ENCODE measurements at places on chromosomes 12 and 14.
A peak's percentile ranks its signal among the peaks of the same experiment; 100 is the strongest.

GRCh38 chr12:20520532-20520931, 152.2 kb downstream of the PDE3A start:
- DNase-seq = no peak

DNA sequence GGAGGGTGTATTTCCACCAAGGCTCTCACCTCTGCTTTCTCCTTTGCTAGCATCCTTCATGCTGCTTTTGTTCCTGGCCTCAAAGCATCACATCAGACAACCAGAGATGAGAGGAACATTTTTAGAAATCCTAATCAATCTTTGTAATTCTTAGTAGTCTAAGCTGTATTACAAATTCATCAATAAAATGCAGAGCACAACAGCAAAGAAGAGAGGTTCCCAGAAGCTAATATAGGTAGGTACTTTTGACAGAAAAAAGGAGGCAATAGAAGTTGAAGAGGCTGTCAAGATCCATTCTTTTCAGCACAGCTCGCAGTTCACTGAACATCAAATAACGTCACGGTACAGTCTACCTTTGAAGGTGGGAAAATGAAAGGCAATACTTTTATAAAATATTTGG, 265.2 kb upstream of the SYT1 start:
- DNase-seq = no peak

DNA sequence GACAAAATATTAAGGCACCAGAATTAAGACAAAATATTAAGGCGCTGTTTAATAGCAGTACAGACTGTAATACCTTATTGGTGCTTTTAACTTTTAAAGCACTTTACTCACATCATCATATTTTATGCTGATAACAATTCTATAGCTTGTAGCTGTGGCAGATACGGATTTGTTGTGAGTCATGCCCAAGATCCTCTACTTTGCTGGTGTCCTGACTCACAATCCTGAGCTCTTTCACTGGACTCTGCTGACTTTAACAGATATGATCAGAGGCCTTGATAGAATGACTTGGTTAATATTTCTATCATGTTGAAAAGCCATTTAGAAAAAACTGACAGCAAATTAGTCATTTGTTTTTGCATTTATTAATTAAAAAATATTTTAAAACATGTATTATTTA, 99.0 kb upstream of the PKP2 start:
- DNase-seq = no peak

- no peak for DNase-seq
Measured at GRCh38 chr12:4203772-4204376, 69.7 kb upstream of the CCND2 start.

DNA sequence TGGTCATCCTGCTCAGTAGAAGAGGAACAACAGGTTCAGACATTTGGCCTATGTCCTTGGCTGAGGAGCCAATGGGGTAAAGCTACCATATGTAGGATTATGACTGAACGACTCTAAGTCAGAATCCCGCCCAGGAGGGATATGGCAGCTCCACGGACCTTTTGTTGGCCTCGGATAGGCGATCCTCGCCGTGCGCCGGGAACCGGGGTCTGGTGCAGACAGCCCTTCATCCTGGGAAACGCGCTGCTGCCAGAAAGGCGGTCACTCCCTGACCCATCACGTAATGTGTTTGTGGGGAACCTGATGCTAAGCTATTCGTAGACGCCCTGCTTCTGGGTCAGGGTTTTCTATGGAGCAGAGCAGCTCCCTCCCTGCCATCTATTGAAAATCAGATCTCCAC, 178.9 kb upstream of the ALG10B start:
- no peak for DNase-seq

GRCh38 chr12:96687719-96688118, 198.3 kb downstream of the CFAP54 start:
- no peak for DNase-seq

GRCh38 chr12:1640328-1641234, 11.6 kb downstream of the WNT5B start:
- DNase-seq = no peak

DNA sequence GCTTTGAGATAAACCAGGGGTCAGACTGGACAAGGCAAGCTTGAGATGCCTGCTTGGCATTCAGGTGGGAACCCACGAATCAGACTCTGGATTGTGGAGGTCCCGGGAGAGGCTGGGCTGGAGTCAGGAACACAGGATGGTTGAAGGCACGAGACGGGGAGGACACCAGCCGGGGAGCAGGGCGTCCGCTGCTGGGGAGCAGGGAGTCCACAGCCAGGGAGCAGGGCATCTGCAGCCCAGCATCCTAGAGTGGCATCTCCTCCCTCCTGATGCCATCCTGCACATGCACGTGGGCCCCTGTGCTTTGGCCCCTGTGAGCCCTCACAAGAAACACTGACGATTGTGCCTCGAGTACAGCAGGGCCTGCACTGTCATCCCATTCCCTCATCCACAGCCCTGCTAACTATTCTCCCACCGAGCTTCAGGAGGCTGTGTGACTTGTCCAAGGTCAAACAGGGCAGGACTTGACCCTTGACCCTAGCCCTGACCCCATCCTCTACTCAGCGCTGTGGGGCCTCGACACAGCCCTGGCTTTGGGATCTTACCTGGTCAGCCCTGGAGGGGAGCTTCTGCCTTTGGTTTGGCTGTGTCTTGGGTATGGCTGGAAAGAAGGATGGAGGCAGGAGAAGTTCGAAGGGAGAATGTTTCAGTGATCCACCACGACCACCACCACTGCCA, 45.1 kb downstream of the CFAP251 start:
- DNase-seq = no peak

DNA sequence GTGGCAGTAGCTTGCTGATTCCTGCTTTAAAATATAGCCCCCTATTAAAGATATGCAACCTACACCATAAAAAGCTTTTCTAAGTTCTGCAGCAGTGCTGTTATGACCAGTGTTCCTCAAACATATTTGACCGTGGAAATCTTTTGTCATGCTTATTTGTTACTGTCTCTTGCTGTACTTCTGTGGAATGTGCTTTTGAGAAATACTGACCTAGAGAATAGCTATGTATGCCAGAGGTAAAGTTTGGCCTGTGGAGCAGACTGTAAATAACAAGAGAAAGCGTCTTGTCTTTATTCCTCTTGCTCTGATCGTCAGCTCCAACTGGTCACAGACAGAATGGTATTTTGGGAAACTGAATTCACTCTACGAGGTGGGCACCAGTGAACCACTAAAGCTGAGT, 239.0 kb downstream of the FBXL14 start:
- DNase-seq = no peak

DNA sequence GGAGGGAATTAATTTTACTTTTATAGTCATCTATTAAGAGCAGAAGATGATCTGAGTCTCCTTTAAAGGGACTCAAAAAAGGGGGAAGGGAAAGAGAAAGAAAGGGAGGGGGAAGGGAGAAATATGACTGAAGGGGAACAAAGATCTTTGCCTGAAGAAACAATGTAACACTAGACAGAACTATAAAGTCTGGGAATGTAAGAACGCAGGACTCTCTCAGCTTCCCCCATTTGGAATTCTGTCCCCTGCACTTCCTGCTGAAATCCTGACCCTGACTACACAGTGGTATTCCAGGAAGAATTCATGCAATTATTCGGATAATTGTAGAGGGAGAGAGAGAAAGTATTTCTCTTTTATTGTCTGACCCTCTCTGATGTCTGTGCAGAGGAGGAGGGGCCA, 8.6 kb upstream of the HOXC11 start:
- no peak for DNase-seq

- no peak for DNase-seq
Measured at GRCh38 chr14:85766295-85766694, 236.4 kb downstream of the FLRT2 start.

- peak; percentile 53 for DNase-seq
Measured at GRCh38 chr12:7108796-7109571, at the start of gene C1RL. C1RL (minus strand) TSS chr12:7109214; CDS start chr12:7109180, 34 bp downstream.

GRCh38 chr14:74685056-74685455, 27.8 kb downstream of the AREL1 start:
- DNase-seq = no peak

DNA sequence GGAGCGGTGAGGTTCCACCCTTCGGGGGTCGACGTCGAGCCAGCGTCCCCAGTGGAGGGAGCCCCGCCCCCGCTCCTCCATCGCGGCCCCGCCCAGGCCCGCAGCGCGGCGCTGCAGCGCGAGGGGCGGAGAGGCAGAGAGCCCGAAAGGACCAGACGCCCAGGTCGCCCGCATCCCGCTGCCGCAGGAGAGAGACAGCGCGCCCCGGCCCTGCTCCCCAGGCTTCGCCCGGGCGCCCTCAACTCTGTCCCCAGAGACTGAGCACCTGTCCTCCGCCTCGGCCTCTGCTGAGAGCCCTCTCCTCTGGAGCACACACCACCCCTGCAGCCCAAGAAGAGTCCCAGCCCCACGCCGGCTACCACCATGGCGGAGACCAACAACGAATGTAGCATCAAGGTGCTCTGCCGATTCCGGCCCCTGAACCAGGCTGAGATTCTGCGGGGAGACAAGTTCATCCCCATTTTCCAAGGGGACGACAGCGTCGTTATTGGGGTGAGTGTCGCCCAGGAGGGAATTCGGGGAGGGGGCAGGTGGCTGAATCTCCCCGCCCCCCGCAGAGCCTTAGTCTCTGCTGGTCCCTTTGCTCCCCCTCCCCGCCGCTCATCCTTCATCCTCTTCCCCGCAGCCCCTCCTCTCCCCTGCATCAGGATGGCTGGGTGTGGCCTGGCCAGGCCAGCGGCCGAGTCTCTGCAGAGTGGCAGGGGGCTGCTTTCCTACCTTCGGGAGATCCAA, at the start of gene KIF5A:
KIF5A (plus strand) TSS at position 136 of the 732 bp plus-strand sequence; CDS start at position 364, 228 bp downstream.
- DNase-seq = peak; percentile 15

DNA sequence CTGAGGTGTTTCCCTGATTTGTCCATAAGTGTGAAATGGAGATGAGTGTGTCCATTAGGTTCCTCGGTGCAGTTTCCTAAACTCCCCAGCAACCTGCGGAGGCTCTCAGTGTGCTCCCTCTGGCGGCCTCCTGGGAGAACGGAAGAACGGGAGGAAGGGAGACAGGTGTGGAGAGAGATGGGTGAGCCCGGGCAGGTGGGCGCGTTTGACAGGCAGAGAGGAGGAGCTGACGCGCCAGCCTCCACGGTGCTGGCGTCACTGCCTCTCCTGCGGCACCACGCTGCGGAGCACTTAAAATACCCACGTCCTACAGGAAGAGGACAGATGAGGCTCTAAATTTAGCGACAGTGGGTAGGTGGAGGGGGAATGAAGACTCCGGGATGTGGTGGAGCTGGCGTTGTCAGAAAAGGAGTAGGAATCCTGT, 26.8 kb upstream of the PEX5 start:
- DNase-seq = no peak

- DNase-seq = no peak
Measured at GRCh38 chr12:90124289-90124688, 415.7 kb upstream of the ATP2B1 start.

- no peak for DNase-seq
Measured at GRCh38 chr14:36320897-36321381, 502 bp upstream of the MBIP start.

Measured in activated CD8-positive, alpha-beta memory T cell treated with anti-CD3 and anti-CD28 coated beads for 4 hours (primary cell).